ENCODE measurements at places on chromosomes 2 and 18. TPM values are rescaled to one million over a fixed set of nuclear protein-coding genes. Genes with fewer than 3 reads are reported as not detected.

RAPH1 gene
- 6.8 TPM for total RNA-seq

SERPINB10 gene
- not detected for total RNA-seq

FAM228A gene
- total RNA-seq = not detected

CD8B2 gene
- not detected for total RNA-seq

PROKR1 gene
- not detected for total RNA-seq

SLC4A3 gene
- total RNA-seq = 3.4 TPM

RPIA gene
- 29.5 TPM for total RNA-seq

Measured in A549 treated with RU486 at 1 μM for 4 hours (cell line).